ENCODE measurements at places on chromosomes 16 and 17.

- DNase-seq = no peak
These were observed 17.4 kb downstream of the HS3ST3B1 start for GRCh38 chr17:14318109-14318917.

DNA sequence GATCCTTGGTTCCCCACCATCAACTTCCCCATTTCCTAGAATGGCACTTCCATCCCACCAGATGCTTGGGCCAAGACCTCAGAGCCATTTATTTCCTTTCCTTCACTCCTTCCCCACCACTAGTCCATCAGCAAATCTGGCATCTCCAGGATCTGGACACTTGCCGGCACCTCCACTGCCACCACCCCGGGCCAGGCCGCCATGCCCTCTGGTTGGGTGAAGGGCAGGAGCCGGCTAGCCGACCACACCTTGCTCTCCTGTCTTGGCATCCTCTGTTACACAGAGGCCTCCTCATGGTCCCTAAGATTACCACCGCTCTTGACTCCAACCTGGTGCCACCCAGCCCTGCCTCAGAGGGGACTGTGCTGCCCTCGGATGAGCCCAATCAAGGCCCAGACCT lies 104.5 kb downstream of the RMI2 start:
- DNase-seq = no peak

DNA sequence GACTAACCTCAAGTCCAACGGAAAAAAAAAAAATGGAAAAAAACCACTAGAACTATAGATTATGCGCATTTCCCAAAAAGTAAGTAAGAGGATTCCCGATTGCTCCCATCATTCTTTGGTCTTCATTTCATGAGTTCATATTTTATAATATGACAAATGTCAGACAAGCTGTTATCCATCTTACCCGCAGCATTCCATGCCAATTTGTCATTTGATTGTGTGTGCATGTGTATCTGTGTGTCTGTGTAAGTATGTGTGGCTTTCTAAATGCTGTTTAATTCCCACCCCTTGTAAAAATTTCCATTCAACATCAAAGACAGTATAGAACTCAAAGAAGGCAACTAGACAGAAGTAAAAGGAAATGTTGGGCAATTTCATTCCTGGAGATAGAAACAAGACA lies 434.1 kb downstream of the CDH11 start:
- DNase-seq = no peak

DNA sequence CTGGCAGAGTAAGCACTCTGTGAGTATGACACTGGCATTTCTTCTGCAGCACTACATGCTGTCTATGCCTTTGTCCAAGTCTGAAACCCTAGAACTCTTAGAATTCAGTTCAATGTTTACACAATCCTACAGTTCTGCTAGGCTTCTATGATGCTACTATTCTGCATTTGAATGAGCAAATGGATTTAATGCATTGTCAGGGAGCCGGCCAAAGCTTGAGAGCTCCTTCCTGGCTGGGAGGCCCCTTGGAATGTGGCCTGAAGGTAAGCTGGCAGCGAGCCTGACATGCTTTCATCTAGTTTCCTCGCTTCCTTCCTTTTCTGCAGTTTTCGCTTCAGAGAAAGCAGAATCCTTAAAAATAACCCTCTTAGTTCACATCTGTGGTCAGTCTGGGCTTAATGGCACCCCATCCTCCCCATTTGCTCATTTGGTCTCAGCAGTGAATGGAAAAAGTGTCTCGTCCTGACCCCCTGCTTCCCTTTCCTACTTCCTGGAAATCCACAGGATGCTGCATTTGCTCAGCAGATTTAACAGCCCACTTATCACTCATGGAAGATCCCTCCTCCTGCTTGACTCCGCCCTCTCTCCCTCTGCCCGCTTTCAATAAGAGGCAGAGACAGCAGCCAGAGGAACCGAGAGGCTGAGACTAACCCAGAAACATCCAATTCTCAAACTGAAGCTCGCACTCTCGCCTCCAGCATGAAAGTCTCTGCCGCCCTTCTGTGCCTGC lies at the start of gene CCL2:
TSS of gene CCL2 (plus strand) at position 635 of the 730 bp plus-strand sequence. CDS start at position 700, 65 bp downstream.
- peak; percentile 62 for DNase-seq

GRCh38 chr17:17626151-17626805 lies 34.8 kb upstream of the PEMT start:
- DNase-seq = no peak

DNA sequence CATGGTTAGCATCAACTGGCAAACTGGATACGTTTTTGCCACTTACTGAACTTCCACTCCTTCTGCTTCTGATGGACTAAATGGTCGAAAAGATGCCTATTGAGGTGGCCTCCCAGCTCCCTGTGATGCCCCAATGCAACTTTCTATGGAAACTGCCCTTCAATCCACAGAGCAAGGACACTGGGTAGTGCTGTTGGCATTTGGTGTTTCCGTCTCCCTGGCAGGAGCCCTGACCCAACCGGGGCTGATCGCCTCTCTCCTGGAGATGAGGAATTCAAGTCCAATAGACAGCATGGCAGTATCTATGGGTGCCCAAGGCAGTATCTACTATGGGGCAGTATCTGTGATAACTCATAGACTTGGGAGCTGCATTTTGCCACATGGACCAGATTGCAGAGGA lies 116.3 kb upstream of the IRX3 start:
- no peak for DNase-seq

GRCh38 chr16:24198807-24199533 lies 57.2 kb upstream of the CACNG3 start:
- no peak for DNase-seq

DNA sequence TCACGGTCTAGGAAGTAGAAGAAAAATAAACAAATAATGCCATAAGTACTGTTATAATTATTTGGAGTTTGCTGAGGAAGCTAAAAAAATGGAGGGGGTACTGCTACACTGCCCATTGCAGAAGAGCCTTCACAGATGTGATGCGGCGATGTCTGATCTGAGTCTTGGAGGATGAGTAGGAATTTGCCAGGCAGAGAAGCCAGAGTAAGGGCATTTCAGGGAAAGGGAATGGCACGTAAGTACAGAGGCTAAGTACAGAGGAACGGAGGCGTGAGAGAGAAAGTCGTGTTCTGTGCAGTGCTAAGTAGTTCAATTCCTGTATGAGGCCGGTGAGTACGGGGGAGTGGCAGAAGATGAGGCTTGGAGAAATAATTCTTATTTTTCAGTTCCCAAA lies 741 bp upstream of the GRB2 start:
- no peak for DNase-seq

GRCh38 chr16:83338941-83339340 lies 468.8 kb upstream of the HSBP1 start:
- no peak for DNase-seq

DNA sequence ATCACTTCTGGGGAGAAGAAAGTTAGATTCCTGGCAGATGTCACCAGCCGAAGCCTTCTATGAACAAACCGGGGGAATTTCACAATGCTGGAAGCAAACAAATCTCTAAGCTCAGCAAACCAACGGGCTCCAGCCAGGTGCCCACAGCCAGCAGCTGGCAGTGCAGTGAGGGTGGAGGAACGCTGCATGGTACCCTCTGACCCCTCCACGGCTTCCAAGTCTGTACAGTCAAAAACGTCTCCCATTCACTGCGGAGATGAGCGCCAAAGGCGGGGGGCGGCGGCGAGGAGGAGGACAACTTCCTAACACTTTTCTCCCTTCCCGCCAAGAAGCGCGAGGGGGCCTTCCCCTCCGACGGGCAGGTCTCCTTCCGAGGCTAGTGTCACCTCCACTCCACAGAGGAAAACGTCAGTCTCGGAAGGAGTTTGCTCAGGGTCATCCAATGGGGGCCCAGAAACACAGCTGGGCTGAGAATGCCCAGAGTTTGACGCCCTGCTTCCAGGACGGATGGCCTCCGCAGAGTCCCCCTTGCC lies 924 bp downstream of the ZNF598 start:
- DNase-seq = peak; percentile 77

DNA sequence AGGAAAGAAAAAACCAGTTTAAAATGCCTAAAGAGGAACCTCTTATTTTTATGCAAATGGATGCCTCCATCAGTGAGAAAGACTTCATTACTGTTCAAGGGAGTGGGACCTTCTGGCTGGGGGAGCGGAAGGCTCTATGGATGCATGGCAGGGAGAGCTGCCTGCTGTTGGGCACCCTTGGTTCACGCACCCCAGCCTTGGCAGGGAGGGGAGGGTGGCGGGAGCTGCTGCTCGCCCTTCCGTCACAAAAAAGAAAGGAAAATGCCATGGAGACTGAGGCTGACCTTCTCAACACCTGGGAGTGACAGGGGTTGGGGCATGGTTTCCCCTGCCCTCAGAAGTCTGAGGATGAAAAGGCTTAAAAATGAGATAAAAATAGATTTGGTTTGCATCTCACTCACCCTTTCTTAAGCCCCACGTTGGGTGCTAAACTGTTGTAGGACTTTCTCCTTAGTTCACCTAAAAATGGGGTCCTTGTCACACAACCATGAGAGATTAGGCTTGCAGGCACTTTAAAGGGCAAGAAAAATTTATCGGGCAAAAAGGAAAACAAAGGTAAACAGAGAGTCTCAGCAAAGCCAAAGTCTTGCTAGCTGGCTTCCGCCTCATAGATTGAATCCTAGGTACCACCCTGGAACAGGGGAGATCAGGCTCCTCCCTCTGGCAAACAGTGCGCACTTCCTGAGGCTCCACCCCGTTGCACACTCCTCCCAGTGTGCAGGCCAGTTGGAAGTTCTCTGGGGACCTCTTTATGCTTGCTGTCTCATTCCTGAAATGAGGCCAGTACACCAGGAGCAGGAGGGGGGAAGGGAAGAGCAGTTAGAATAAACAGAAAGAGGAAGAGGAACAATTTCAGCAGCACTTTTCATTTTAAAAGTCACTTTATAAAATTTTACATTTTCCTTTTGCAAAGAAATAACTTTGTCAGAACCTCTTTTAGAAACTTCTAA lies 31.6 kb downstream of the PHKB start:
- peak; percentile 43 for DNase-seq

- no peak for DNase-seq
These were observed 680.8 kb upstream of the CDH8 start for GRCh38 chr16:62717026-62717425.

DNA sequence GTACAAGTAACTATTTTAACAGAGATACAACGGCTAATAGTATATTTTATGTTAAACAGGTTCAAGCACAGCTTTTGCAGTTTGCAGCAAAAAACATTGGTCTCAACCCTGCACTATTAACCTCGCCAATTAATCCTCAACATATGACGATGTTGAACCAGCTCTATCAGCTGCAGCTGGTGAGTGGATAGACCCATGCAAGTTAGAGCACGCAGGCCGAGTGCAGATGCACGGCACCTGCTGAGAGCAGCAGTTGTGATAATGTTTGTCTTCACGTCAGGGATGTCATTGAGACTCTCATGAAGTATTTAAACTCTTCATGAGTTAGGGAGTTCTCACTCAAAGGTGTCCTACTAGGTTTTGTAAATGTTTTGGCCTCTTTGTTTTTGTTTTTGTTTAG lies 45.6 kb downstream of the TMC6 start:
- DNase-seq = no peak

DNA sequence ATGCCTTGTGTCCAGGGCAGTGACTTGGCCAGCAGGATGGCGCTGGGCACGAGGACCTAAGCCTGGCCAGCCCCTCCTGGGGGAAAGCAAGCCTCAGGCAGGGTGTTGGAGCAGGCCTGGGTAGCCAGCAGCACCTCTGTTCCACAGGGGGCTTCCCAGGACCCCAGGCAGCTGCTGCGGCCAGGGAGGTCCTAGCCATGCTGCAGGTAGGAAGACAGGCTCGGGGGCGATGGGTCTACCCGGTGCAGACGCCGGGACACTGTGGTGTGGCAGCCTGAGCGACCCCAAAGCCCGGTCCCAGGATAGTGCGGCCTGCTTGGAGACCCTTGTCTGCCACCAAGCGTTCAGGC lies 22.4 kb upstream of the AATK start:
- DNase-seq = no peak

GRCh38 chr17:222172-222571 lies 40.7 kb upstream of the DOC2B start:
- no peak for DNase-seq

- DNase-seq = no peak
These were observed 2169.6 kb downstream of the TP53TG3F start for GRCh38 chr16:35628976-35629375.
